Fibroblast of upper back skin (primary cell): ENCODE measurements at places on chromosomes 3 and 15.

GRCh38 chr15:59002418-59002859 lies 15.0 kb downstream of the RNF111 start:
- DNase-seq, result no peak

DNA sequence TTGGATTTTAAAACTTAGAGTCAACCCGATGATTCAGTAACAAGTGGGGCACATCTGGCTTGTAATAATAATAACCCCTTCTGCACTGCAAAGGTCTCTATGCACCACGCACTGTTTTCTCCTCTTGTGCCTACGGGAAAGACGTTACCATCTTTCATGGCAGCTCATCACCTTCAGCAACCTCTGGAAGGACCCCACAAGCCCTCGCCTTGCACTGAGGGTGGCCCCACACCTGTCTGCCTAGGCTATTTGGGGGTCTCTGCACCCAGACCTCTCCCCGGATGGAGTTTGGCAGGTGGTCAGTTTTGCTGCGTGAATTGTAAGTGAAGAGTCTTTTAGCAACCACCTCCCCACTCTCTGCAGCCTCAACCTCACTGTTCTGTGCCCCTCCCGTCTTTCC lies 138.6 kb upstream of the MEF2A start:
- no peak for DNase-seq

DNA sequence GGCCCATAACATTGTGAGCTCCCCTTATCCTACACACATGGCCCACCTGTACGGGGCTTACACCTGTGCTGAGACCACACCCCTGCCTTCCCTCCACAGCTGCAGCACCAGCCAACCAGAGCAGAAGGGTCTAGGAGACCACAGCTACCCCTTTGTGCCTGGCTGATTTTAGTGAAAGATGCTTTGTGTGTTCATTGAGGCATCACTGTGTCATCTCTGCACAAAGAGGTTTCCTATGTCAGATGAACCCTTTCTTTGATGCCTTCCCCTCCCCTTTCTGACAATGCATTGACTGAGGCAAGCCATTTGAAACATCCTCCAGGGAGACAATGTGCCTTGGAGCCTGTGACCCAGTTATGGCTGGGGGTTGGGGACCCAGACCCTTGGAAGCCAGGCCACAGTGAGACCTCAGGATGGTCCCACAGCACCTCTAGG lies 54.9 kb upstream of the SLC7A14 start:
- no peak for DNase-seq

DNA sequence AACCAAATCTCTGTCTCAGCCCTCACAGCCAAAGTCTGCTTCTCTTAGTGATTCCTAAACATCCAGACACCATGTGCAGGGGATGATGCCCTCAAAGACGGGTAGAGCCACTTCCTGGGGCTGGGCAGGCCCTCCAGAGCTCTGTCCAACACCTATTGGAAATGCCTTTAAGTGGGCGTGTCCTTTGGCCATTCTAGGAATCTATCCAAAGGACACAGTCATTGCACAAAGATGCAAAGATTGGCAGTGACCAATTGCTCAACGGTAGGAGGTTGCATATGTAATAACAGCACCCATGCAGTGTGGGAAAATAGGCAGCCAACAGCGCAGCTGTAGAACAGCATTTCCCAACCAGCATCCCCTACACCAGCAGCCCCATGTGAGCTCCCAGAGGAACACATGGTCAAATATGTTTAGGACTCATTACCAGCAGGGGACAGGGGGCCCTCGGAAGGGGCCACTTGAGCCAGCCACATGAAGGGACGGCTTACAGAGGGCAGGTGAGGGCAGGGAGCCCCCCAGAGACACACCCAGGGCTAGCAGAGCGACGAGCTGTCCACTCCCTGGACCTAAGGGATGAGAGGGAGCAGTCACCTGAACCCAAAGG lies 142.8 kb upstream of the IQSEC1 start:
- peak; percentile 34 for DNase-seq

GRCh38 chr3:63150880-63151279 lies 127.2 kb upstream of the SYNPR start:
- no peak for DNase-seq

DNA sequence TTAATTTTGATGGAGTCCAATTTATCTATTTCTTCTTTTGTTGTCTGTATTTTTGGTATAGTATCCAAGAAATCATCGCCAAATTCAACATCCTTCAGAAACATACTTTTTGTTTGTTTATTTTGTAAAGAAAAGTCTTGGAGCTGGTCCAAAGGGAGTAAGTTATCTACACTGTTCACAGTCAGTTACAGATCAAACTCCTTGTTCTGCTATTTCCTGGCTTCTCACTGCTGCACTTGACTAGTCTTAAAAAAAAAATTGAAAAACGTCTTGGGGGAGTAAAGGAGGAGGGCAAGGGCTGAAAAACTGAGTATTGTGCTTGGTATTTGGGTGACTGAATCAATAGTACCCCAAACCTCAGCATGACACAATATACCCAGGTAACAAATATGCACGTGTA lies 105.6 kb downstream of the NFKBIZ start:
- DNase-seq, result no peak

DNA sequence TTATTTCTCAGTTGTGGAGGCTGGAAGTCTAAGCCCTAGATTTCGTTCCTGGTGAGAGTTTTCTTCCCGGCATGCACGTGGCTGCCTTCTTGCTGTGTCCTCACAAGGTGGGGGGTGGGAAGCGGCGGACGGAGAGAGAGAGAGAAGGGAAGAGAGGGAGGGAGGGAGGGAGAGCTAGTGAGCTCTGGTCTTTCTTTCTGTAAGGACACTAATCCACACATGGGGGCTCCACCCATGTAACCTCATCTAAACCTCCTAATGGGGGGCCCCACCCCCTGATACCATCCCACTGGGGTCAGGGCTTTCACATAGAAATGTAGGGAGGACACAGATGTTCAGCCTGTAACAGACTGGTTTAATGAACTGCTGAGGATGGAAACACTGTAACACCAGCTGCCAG lies 7.3 kb downstream of the FBLN2 start:
- no peak for DNase-seq

- DNase-seq, result no peak
Observed at GRCh38 chr15:78276064-78276943, 11.9 kb downstream of the DNAJA4 start.

DNA sequence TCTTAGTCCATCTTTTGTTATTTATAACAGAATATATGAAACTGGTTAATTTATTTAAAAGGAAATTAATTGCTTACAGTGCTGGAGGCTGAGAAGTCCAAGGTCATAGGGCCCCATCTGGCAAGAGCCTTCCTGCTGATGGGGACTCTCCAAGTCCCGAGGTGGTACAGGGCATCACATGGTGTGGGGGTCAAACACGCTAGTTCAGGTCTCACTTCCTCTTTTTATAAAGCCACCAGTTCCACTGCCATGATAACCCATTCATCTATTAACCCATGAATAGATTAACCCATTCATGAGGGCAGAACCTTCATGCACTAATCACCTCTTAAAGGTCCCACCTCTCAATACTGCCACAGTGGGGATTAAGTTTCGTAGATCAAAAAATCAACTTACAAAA lies 659.3 kb downstream of the NAALADL2 start:
- no peak for DNase-seq

- no peak for DNase-seq
Observed at GRCh38 chr15:69813881-69814280, 283.8 kb downstream of the TLE3 start.

DNA sequence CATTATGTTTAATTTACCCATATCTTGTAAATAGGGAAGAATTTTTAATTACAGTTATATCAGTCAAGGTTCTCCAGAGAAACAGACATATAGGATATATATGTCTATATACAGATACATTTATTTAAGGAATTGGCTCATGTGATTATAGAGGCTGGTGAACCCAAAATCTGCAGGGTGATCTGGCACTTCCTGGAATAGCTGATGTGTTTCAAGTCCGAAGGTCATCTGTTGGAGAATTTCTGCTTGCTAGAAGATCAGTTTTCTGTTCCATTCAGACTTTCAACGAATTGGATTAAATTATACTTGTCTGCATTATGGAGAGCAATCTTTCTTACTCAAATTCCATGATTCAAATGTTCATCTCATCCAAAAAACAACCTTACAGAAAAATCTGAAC lies 694.6 kb upstream of the DPPA4 start:
- no peak for DNase-seq

- peak; percentile 78 for DNase-seq
Observed at GRCh38 chr3:129608087-129608935, 1.8 kb upstream of the PLXND1 start.

- DNase-seq, result no peak
Observed at GRCh38 chr3:147941969-147942368, 532.8 kb downstream of the ZIC1 start.

DNA sequence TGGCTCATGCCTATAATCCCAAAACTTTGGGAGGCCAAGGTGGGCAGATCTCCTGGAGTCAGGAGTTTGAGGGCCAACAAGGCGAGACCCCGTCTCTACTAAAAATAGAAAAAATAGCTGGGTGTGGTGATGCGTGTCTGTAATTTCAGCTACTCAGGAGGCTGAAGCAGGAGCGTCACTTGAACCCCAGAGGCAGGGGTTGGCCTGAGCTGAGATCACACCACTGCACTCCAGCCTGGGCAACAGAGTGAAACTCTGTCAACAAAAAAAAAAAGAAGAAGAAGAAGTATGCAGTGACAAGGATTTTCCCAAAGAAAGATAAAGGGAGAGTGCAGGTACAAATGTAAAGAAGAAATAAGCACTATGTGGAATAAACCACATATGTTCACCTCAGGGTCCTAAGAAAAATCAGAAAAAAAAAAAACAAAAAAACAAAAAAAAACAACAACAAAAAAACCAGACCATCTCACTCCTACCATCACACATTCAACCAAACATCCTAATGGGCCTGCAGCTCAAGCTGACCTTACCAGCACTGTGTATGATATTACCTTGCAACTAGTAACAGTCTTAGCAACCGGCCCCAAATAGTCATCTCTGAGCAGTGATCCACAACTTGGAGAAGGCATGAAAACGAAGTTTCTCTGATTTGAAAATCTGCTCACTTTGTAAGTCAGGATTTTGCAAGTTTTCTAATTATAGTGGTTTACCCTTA lies 296.7 kb upstream of the PROK2 start:
- no peak for DNase-seq

DNA sequence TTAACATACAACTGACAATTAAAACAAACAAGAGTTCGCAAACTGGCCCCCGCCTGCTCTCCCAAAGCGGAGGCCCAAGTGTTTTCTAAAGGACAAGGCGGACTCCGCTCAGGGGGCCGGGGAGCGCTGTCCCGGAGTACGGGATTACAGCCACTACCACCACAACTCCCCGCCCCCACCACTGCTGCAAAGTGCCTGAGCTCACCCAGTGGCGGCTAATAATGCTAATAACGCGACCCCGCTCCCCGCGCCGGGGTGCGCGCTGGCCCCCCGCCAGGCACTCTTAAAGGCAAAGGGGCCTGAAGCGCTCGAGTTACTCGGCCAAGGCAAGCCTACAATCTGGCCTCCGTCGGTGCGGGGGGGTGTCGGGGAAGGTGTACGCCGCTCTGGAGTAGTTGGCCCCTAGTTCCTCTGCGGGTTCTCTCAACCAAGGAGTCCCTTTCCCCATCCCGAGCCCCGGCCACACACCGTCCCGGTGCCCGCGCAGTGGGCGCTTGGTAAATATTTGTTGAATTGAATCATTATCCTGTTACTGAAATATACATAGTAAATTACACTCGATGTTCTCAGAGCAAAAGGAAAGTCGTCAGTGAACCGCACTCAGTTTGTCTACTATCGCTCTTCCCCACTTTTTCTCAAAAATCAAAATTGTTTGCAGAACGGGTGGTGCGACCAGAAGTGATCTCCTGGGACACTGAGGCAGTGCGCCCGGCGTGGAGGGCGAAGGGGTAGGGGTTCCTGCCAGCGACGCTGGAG lies 827 bp downstream of the WNT5A start:
- DNase-seq, result peak; percentile 88
